Naive thymus-derived CD8-positive, alpha-beta T cell (primary cell): ENCODE measurements at places on chromosomes 1 and 21. TPM values are rescaled to one million over a fixed set of nuclear protein-coding genes. Genes with fewer than 3 reads are reported as not detected.

- no peak for DNase-seq
Observed at GRCh38 chr1:211611818-211612217, 32.9 kb upstream of the SLC30A1 start.

DNA sequence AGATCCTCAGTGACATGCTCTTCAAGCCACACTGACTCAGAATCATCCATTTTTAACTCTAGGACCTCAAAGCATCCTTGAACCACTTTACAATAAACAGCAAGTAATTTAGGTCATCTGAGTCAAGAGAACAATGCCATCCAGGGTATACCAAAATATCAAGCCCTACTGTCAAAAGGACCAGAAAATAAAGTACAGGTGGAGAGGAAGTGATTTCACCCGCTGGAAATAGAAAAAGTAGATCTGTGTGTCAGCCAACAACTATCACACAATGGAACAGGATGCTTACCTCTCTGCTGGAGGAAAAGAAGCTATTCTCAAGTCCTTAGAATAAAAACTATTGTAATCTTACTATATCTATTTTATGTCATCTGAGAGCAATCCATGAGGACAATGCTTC, 37.0 kb downstream of the RERE start:
- DNase-seq, result no peak

DNA sequence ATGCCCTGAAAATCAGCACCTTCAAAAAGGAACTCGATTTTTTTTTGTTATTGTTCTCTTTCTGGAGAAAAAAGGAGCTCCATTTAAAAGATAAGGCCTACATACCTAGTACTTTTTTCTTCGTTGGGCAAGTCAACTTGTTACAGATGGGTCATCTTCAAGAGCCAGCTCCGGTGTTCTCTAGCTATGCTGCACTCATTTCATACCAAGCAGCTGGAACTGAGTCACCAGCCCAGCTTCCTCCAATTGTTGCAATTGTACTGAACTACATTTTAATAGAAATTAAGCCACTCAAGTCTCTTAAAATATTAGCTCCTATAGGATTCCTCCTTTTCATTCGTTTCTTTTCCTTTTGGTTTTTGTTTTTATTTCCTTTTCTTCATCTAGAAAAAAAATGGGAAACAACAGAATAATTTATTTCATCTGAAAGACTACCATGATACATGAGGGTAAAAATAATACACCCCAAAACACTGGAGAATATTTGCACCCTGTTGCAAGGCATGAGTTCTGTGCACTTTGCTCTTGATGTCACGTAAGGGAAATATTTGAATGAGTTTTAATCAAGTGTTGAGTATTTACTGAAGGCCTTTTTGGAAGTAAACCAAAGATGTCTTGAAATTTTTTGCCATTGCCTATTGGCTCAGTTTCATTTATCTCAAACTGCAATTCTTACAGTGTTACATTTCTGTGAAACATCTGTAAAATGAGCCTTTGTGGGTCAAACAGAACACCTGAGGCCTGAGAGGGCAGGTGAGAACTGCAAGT, 60.5 kb downstream of the CLIC4 start:
- DNase-seq, result no peak

DNA sequence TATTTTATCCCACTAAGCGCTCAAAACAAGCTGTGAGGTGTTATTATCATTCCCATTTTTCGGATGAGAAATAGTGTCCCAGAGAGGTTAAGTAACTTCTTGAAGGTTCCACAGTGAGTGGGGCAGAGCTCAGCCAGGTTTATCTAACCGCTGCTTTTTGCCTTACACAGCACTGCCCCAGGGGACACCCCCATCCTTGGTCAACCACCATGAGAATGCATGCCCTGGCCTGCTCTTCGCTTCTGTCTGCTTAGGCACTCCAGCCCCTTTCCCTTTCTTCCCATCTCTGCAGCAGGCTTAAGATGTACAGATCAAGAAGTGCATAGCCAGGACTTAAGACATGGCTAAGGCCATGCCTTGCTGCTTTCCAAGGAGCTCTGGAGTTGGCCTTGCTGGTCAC, 159.0 kb upstream of the CD34 start:
- DNase-seq, result no peak

GRCh38 chr1:202200112-202200548, 6.5 kb downstream of the LGR6 start:
- DNase-seq, result no peak

- no peak for DNase-seq
Observed at GRCh38 chr1:163959622-163960021, 599.4 kb upstream of the PBX1 start.

- DNase-seq, result no peak
Observed at GRCh38 chr1:29396438-29397255, 160.3 kb downstream of the PTPRU start.

DNA sequence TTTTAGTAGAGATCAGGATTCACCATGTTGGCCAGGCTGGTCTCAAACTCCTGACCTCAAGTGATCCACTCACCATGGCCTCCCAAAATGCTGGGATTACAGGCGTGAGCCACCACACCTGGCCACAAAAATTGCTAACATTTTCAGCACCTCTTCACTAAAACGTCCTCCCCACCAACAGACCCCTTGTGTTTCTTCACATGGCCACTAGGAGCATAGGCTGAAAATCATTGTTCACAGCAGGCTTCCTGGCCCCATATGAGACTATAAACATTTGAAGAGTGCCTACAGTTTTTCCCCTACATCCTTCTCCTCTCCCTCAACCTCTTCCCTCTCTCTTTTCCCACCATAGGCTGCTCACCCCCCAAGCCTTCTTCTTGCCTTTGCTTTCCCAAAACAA, 28.0 kb upstream of the SFPQ start:
- peak; percentile 13 for DNase-seq

GRCh38 chr1:91564888-91565701, 64.4 kb downstream of the CDC7 start:
- DNase-seq, result no peak

DNA sequence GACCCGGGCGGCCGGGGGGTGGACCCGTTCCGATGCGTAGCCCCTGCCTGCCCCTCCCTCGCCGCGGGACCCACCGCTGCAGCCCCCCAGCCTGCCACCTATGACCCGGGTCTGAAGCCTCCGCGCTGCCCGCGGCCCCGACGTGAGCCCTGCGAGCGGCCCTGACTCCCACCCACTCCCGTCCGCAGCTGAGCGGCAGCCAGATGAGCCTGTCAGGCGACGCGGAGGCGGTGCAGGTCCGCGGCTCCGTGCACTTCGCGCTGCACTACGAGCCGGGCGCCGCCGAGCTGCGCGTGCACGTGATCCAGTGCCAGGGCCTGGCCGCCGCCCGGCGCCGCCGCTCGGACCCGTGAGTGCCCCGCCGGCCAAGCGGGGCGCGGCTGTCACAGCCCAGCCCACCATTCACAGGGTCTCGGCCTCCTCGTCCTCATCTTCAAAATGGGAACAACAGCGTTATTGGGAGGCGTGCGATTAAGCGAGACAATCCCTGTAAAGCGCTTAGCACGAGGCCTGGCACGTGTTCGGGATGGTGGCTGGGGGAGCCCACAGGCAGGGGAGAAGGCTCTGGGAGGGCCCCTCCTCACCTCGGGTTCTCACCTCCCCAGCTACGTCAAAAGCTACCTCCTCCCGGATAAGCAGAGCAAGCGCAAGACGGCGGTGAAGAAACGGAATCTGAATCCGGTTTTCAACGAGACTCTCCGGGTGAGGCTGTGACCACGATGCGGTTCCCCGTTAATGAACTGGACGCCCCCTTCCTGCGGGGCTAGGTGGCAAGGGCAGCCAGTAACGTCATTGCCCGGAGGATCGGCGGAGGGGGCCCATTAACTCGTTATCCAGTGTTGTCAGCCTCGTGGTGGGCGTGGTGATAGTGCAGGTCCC, 8.2 kb downstream of the SYTL1 start:
- no peak for DNase-seq

- DNase-seq, result no peak
Observed at GRCh38 chr21:42238185-42238934, 19.4 kb downstream of the ABCG1 start.

DNA sequence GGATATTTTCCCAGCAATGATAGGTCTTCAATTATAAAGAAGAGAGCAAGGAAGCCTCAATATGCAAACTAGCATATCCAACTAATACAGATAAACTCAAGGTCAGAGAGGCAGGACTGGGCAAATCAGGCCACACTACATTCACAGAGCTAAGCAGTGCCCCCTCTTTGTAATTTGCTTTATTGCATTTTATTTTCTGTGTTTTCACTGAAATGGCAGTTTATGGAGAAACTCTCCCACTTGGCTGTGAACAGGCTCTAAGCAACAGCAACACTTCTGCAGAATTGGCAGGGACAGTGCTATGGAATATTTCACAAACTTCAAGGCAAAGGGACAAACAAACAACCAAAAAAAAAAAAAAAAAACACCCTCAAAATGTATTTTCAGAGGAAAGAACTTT, 93.4 kb upstream of the SOD1 start:
- no peak for DNase-seq

GRCh38 chr21:27614231-27614630, 647.3 kb upstream of the ADAMTS5 start:
- DNase-seq, result no peak

GRCh38 chr1:154501423-154502065, 475 bp upstream of the TDRD10 start:
- DNase-seq, result peak; percentile 5

GRCh38 chr1:11156441-11156840, 32.7 kb upstream of the ANGPTL7 start:
- DNase-seq, result no peak

DNA sequence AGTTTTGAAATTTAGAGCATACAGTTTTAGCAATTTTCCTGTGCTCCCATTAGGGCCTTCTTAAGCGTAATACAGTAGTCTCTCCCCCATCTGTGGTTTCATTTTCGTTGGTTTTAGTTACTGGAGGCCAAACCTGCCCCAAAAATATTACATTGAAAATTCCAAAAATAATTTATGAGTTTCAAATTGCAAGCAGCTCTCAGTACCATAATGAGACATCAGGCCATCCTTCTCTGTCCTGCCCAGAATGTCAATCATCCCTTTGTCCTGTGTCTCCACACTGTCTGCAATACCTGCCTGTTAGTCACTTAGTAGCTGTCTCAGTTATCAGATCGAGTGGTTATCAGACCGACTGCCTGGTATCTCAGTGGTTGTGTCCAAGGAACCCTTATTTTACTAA, 45.4 kb downstream of the ADSS2 start:
- DNase-seq, result no peak

DNA sequence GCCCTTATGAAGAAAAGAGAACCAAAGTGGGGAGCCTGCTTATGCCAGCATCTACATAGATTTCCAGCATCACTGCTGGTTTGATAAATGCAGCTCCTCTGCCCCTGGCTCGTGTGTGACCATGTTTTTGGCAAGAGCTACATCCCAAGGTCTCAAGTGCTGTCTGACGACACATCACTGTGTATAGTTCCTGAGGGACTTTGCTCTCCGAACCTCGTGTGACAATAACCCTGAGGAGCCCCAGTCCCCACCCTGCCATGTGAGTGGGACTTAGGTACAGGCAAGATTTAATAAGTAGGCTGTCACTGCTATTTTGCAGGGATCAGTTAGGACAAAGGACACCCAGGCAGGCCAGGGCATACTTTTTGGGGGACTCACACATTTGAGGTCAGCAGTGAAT, 28.8 kb upstream of the RERE start:
- DNase-seq, result no peak

GRCh38 chr1:116268211-116268610, 104.8 kb upstream of the ATP1A1 start:
- DNase-seq, result no peak

DNA sequence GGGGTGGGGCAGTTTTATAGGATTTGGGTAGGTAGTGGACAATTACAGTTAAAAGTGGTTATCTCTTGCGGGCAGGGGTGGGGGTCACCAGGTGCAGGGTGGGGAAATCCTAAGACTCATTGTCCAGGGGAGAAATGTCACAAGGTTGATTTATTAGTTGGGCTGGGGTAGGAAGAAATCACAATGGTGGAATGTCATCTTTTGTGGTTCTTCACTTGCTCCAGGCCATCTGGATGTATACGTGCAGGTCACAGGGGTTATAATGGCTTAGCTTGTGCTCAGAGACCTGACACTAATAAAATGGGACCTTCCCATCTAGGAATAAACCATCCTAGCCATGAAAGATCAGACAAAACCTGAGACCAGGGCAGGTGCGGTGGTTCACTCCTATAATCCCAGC, 11.5 kb downstream of the TEX46 start:
- DNase-seq, result no peak

GRCh38 chr1:156676820-156677615, at the start of gene NES:
Gene NES (minus strand): TSS chr1:156677407. CDS start chr1:156677264, 143 bp downstream.
- DNase-seq, result no peak

DNA sequence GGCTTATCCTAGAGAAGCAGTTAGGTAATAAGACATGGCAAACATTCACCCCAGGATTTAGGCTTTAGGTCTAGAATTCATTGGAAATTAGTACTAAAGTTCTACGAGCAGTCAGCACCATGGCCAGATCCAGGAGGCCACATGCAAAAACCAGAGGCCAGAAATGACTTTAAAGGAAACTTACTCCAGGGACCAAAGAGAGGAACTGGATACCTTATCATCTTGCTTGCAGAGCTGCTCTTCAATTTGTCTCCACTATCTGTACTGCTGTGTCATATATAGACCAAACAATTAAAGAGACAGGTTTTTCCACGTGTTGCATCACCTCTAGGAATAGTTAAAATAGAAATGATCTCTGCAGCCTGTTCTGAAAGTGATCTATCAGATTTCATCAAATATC, 127.8 kb downstream of the LMX1A start:
- no peak for DNase-seq

DNA sequence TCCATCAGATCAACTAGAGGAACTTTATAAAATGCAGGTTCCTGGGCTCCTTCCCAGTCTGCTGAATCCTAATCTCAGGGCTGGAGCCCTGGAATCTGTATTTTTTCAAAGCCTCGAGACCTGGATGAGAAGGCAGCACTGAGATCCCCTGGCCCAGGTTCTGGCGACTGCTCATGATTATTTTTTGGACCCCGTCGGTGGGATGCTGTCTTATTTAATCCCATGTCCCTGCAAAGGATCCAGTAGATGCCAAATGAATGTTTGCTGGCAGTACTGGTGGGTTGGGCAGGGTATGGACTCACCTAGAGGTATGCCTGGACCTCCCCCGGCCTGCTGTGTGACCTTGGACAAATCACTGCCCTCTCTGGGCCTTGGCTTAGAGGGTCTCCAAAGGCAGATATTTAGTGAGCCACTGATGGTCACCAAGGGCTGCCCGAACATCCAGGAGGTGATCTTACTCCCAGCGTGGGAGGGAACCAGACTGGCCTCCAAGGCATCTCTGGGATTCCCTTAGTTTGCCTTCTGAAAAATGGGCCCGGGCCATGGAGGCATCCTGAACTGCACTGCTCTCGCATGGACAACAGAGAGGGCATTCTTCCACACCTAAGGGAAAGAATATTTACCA, 91.6 kb upstream of the RUNX3 start:
- no peak for DNase-seq

The VAV3 gene
- total RNA-seq, result 3.8 TPM

The FAM72C gene
- not detected for total RNA-seq

The MINDY1 gene
- 20.2 TPM for total RNA-seq

The AK5 gene
- total RNA-seq, result 35.9 TPM

The ZNF683 gene
- total RNA-seq, result 2.4 TPM

The G0S2 gene
- total RNA-seq, result not detected

The KRTAP19-3 gene
- total RNA-seq, result not detected

The TNFRSF18 gene
- 1.5 TPM for total RNA-seq

The ITGB2 gene
- 177 TPM for total RNA-seq

The SMIM1 gene
- total RNA-seq, result 5.7 TPM

The RHOU gene
- total RNA-seq, result 0.27 TPM

The LCE3E gene
- total RNA-seq, result not detected

The SH2D1B gene
- 0.29 TPM for total RNA-seq

The LAX1 gene
- 25.1 TPM for total RNA-seq

The CFAP45 gene
- total RNA-seq, result 1.3 TPM

The ADORA3 gene
- total RNA-seq, result not detected

The RGS1 gene
- total RNA-seq, result 0.58 TPM

The FCRL4 gene
- not detected for total RNA-seq

The LENEP gene
- total RNA-seq, result 0.91 TPM
